ENCODE measurements at places on chromosomes 3 and 15.

GRCh38 chr15:36589971-36590370 is 10.5 kb downstream of the CDIN1 start:
- DNase-seq, result no peak

GRCh38 chr3:133855772-133856171 is 39.9 kb downstream of the RAB6B start:
- no peak for DNase-seq

DNA sequence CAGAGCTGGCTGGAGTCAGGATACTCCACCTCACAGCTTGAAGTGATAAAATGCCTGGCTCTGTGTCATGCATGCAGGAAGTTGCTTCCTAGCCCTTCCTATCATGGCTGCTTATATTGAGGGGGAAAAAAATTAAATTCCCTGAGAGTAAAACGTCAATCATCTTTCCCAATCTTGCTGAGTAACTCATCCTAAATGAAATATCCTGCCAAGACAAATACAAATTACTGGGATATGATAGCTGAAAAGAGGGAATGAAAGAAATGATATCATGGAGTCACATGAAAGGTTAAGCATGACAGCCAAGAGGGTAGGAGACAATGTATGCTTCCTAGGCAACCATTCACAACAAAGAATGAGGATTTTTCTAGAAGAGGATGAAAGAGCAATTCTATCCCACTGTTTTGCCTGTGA is 110.6 kb downstream of the ABI3BP start:
- no peak for DNase-seq

DNA sequence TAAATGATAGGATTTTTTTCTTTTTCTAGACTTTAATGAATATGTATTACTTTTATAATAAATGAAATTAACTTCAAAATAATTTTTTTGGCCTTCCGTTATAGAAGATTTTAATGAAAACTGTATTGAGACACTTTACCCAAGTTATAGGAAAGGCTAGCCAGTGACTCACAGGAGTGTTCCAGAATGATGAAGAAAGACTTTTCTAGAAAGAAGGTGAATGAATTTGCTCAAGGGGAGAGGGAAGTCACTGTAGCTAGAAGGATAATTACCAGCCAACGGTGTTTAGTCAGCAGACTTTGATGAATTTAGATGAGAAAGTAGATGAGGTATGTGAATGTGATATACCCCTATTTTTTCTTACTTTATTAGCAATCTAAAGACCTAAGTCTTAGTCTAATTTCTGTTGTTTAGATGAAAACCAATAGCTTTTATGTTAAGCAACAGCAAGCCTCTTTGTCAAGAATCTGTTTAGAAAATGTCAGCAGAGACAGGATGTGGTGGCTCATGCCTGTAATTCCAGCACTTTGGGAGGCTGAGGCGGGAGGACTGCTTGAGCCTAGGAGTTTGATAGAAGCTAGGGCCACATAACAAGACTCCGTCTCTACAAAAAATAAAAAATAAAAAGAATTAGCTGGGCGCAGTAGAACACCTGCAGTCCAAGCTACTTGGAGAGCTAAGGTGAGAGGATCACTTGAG is 3.2 kb downstream of the ALAS1 start:
- no peak for DNase-seq

- DNase-seq, result no peak
Measured at GRCh38 chr3:68458581-68458980, 473.8 kb downstream of the TAFA4 start.

GRCh38 chr3:153443961-153444360 is 281.9 kb downstream of the RAP2B start:
- no peak for DNase-seq

DNA sequence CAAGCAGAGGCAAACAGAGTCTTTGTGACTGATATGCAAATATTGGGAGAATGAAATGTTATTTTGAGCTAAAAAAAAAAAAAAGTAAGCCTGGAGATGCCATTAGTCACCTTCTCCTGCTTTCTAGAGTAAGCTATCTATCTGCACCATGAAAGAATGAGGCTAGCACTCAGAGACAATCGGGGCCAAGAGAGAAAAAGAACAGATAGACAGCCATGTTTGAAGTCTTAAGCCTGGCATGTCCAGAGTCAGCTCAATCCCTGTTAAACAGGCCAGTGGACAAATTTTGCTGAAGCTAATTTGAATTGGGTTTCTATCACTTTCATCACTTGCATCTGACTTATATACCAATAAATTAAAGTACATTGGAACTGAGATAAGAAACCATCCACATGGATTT is 204.4 kb downstream of the SLC9A9 start:
- no peak for DNase-seq

- no peak for DNase-seq
Measured at GRCh38 chr3:25527336-25527735, 99.3 kb downstream of the RARB start.

DNA sequence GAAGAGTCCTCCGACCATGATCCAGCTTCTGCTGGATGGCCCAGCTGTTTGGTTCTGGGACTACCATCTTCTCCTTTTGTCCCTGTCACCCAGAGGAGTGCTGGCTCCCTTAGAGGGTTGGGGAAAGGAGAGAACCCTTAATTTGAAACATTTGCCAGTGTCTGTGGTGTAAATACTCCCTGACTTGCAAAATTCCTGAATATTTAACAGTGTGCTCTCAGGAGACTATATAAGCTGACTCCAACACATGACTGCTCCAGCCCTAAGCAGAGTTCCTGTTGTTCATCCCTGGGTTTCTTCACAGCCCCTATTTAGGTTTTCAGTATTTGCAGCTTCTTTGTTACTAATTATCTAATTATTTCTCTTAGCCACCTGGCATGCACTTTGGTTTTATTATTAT is 133.1 kb downstream of the CPNE4 start:
- no peak for DNase-seq
